Dermis microvascular lymphatic vessel endothelial cell (primary cell): ENCODE measurements at places on chromosomes 2 and 18.

GRCh38 chr2:174593574-174594203, 3.9 kb downstream of the WIPF1 start:
- no peak for DNase-seq

GRCh38 chr2:28602751-28603639, 107.1 kb downstream of the PLB1 start:
- no peak for DNase-seq

- no peak for DNase-seq
Observed at GRCh38 chr18:11327391-11328009, 178.1 kb upstream of the PIEZO2 start.

DNA sequence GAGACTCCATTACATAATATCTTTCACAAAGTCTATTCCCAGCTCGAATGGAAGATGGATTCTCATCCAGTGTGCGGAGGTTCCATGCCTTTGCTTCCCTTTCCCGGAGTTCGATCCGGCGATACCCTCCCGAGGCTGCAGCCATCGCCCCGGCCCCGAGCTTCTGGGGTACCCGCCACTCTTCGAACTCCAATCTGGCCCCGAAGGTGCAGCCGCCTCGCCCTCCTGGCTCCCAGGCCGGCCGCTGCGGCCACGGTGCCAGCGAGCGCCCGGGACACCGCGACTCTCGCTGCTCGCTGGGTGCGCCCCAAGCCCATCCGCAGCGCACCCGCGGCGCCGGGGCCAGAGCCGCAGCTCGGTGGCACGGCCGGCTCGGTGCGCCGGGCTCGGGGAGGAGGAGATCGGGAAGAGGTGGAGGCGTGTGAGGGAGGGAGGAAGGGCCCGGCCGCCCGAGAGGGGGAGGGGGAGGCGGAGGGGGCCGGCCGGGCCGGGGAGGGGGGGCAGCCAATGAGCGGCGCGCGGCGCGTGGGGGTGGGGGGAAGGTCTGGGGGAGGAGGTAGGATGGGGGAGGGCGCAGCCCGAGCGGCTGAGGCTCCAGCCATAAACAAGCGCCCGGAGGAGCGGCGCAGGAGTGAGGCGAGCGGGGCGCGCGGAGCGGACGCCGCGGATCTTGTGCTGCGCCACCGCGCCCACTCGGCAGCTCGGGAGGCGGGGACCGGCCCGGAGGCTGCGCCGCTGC, at the start of gene CRIM1:
TSS of gene CRIM1 (plus strand) at position 628 of the 739 bp plus-strand sequence. CDS start 515 bp downstream, outside the sequence.
- DNase-seq: peak; percentile 95

DNA sequence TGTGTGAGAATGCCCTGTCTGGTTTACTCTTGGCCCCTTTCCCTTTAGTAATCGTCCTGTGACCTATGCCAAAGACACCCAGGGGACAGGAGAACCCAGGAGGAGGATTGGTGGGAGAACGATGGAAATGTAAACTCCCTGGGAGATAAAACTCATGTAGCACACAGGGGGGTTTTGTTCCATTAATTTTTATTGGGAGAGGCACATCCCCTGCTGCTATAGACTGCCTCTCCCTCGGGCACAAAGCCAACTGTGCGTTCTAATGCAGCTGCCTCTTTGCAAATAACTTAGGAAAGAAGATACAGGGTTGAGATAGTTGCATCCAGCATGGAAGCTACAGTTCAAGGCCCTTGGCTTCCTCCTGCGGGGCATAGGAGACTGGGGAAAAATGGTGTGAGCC, 489.6 kb downstream of the SLC4A3 start:
- DNase-seq: no peak

GRCh38 chr2:8151888-8152287, 530.0 kb upstream of the ID2 start:
- DNase-seq: peak; percentile 46

GRCh38 chr2:40497251-40497859, 45.5 kb upstream of the SLC8A1 start:
- DNase-seq: no peak

- no peak for DNase-seq
Observed at GRCh38 chr2:234603619-234604018, 106.7 kb upstream of the ARL4C start.

GRCh38 chr2:210756855-210757254, 200.5 kb downstream of the CPS1 start:
- DNase-seq: no peak

- no peak for DNase-seq
Observed at GRCh38 chr18:55764386-55764785, 176.4 kb upstream of the TCF4 start.

DNA sequence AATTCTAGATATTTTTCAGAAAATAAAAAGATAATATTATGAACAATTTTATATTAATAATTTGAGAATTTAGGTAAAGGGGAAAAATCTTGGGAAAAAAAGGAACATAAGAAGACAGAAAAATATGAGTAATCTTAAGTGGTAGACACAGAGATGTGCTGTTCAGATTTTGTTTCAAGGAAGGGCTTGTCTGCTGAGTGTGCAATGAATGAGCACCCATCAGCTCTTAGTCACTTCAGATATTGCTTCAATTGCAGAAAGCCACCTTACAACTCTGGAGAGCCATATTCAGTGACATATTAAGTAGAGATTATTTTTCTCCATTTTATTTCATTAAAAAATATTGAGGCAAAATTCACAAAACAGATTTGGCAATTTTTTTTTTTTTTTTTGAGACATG, 282.0 kb upstream of the CHST9 start:
- no peak for DNase-seq

GRCh38 chr2:218832520-218832919, 917 bp upstream of the PRKAG3 start:
- DNase-seq: no peak

DNA sequence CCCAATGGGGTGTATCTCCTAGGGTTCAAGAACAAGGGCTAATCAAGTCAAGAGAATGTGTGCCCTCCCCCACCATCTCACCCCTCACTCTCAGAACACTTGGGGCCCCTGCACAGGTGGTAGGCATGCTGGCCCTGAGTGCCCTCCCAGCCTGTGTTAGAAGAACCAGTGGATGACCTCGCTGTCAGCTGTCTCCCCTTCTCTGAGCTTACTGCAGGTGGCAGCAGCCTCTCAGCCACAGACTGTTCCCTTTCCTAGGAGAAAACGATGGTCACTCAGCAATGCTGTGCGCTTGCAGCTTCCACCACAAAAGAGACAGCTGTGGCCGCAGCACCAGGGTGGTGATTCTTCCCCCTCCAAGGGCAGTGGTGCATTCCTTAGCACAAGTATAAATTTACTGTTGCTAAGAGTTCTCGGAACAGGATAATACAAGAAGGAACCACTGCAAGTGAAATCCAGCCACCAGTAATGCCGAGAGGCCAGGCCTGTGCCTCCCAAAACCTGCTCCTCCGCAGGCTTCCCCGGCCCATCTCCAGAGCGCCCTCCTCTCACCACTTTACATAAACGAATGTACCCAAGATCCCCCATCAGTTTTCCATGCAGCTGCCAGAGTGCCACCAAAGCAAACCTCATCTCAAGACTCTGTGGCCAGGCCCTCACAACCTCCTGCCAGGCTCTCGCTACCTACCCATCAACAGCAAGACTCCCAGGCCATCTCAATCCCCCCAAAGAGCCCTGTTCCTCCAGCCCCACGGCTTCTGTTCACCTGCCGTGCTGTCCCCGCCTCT, 935 bp upstream of the RAMP1 start:
- peak; percentile 70 for DNase-seq

- DNase-seq: peak; percentile 40
Observed at GRCh38 chr2:119028327-119029174, 86.6 kb downstream of the MARCO start.

DNA sequence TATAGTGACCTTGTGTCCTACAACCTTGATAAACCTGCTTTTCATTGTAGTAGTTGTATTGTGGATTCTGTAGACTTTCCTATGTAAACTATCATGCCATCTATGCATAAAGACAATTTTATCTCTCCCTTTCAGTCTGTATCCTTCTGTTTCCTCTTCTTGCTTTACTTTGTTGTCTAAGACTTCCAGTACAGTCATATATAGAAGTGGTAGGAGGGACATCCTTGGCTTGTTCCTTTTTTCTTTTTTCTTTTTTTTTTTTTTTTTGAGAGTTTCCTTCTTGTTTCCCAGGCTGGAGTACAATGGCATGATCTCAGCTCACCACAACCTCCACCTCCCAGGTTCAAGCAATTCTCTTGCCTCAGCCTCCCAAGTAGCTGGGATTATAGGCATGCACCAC, 39.7 kb downstream of the UBE2F start:
- no peak for DNase-seq

- DNase-seq: peak; percentile 68
Observed at GRCh38 chr2:241507430-241508239, 749 bp downstream of the STK25 start.

GRCh38 chr2:204885747-204886146, 340.5 kb downstream of the PARD3B start:
- no peak for DNase-seq

GRCh38 chr18:5891184-5891853, 4.0 kb downstream of the TMEM200C start:
- no peak for DNase-seq

DNA sequence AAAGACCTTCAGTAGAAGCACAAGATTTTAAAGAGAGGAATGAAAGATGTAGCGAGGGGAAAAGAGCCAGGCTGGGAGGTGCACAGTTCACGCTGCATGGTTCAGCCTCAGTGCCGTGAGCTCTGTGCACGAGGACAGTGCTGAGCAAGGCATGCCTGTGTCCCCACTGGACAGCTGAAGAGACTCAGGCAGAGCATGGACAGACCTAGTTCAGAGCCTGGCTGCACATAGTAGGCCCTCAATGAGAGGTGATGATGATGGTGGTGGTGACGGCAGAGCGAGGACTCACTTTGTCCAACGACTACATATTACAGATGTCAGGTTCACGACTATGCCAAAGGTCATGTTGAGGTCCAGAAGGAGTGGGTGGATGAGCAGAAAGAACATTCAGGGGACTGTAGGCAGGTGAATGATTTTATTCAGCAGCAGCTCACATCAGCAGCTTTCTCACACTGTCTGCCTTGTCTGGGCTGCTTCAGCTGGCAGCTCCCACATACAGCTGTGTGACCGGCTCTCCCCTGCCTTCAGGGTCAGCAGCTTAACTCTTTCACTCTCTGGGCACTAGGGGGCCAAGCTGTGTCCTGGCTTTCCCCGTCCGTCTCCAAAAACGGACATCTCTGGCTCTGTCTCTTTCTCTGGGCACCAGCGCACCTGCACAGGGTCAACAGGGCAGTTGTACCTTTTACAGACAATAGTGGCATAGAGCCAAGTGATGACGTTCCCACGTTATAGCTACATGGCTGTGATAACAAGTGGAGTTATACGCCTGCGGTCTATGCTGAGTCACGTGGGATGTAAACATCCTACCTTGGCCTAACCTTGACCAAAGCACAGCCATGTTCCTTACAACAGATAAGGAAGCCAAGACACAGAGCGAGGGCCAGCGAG, 128.8 kb upstream of the MSH6 start:
- DNase-seq: peak; percentile 2

- DNase-seq: no peak
Observed at GRCh38 chr2:222076973-222077690, 221.7 kb downstream of the PAX3 start.

DNA sequence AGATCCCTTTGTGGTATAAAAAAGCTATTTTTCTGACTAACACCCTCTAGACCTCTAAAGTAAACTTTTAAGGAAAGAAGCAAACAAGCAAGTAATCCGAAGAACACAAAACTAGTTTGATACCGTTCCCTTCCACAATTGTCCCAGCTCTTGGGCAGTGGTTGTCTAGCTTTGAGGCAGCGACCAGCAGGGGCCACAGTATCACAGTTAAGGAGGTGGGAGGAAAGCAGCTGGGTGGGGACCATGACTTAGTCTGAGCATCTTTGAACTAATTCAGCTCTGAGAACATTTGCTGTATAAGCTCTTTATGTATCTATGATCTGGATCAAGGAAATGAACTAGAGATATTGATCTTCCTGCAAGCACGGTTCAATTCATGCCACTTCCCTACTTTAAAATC, 51.0 kb downstream of the SF3B1 start:
- DNase-seq: no peak

DNA sequence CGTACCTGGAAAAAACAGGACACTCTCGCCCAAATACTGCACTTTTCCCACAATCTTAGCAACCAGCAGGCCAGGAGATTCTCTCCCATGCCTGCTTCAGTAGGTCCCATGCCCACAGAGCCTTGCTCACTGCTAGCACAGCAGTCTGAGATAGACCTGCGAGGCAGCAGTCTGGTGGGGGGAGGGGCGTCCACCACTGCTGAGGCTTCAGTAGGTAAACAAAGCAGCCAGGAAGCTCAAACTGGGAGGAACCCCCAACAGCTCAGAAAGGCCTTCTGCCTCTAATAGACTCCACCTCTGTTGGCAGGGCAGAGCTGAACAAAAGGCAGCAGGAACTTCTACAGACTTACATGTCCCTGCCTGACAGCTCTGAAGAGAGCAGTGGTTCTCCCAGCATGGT, 1202.8 kb upstream of the ACVR2A start:
- DNase-seq: no peak

- no peak for DNase-seq
Observed at GRCh38 chr18:24631243-24632025, 171.0 kb downstream of the HRH4 start.

- no peak for DNase-seq
Observed at GRCh38 chr2:192357217-192357616, 162.5 kb upstream of the TMEFF2 start.

GRCh38 chr2:226524381-226524843, 275.2 kb downstream of the IRS1 start:
- DNase-seq: no peak

DNA sequence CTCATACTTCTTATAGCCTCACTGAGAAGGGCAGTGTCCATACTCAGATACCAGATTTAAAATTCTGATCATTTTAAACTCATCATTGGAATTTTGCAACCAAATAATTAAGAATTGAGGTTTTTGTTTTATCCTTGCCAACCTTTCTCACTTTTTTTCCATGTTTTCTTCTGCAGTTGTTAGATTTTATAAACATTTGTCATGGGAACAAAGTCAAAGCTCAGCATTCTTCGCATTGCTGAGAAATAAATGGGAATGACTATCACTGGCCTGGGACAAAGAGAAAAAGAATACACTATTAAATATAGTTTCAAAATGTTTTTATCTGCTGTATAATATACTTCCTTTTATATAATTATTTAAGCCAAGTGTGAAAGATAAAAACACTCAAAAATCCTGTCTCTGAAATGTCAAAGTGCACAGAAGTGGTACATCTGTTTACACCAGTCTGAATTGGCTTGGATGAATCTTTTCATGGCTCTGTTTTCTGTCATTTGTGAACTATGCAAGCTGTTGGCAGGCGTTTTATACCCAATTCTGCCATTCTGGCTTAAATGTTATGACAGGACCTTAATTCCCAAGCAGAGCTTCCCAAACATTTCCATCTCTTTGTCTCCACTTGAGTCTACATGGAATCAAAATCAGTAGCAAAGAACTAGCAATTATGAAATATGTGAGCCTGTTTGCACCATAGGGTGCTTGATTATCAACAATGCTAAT, 249.3 kb upstream of the SYT4 start:
- no peak for DNase-seq
